ENCODE measurements at places on chromosomes 4 and X.
A peak's percentile ranks its signal among the peaks of the same experiment; 100 is the strongest.

DNA sequence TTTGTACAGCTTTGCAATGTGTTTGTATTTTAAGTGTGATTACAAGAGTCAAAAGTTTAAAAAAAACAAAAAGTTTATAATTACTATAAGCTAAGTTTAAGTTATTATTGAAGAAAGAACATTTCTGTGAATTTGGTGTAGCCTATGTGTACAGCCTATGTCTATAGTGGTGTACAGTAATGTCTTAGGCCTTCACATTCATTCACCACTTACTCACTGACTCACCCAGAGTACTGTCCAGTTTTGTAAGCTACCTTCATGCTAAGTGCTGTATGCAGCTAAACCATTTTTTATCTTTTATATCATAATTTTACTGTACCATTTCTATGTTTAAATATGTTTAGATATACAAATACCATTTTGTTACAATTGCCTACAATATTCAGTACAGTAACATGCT is 182.3 kb downstream of the RPA4 start:
- peak; percentile 36 for DNase-seq

DNA sequence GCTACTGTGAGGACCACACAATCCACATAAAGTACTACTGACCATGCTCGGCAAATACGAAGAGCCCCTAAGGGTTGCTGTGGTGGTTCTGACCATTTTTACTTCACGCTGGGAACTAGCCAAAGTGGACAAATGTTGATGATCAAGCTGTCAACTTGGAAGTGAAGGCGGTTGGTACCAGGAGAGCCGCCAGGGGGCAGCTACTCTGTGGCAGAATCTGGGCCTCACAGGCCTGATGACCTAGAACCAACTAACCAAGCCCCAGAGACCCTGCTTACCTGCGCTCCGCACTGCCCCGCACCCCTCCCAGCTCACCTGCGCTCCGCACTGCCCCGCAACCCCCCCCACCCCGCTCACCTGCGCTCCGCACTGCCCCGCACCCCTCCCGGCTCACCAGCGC is 5.6 kb downstream of the GAK start:
- DNase-seq = no peak

GRCh38 chrX:73401591-73402266 is 45.1 kb upstream of the CDX4 start:
- DNase-seq = no peak

DNA sequence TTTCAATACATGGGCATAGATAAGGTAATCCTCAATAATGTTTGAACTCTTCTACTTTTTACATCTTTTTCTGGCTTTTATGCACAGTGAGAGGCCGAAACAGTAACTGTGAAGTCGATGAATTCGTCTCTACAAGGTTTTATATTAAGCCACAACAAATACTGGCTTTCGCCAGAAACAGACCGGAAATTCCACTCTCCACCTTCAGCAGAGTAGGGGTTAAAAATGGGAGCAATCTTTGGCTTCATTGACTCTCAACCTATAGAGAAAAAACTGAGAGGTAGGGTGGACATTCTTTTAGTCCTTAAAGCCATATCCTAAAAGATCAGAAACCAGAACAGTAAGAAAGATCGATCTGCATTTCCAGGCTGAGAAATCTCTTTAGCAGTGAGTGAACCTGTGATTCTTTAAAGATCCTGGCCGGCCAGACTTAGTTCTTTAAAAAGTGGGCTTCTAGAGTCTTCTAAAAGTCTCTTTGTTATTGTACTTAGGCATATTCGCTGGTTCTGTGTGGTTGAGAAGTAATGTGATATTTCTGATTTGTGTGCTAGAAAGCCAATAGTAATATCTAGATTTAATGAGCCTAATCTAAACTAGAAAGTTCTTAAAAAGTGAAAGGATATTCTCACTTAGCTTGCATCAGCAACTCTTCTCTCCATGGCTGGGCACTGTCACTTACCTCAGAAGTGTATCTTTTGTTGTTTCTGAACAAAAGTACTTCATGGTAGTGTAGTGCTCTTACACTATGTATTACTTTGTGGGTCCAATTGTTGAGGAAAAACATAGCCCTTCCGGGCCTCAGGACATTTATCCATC is 2.0 kb downstream of the HSPA4L start:
- no peak for DNase-seq

GRCh38 chr4:152590179-152591031 is 54.5 kb upstream of the FBXW7 start:
- peak; percentile 98 for DNase-seq

- no peak for DNase-seq
These were observed 23.8 kb downstream of the SH3RF1 start for GRCh38 chr4:169246957-169247396.

GRCh38 chr4:98661371-98662054 is 3.1 kb upstream of the TSPAN5 start:
- peak; percentile 52 for DNase-seq

- no peak for DNase-seq
These were observed 113.8 kb downstream of the ADRA2C start for GRCh38 chr4:3879681-3880614.

DNA sequence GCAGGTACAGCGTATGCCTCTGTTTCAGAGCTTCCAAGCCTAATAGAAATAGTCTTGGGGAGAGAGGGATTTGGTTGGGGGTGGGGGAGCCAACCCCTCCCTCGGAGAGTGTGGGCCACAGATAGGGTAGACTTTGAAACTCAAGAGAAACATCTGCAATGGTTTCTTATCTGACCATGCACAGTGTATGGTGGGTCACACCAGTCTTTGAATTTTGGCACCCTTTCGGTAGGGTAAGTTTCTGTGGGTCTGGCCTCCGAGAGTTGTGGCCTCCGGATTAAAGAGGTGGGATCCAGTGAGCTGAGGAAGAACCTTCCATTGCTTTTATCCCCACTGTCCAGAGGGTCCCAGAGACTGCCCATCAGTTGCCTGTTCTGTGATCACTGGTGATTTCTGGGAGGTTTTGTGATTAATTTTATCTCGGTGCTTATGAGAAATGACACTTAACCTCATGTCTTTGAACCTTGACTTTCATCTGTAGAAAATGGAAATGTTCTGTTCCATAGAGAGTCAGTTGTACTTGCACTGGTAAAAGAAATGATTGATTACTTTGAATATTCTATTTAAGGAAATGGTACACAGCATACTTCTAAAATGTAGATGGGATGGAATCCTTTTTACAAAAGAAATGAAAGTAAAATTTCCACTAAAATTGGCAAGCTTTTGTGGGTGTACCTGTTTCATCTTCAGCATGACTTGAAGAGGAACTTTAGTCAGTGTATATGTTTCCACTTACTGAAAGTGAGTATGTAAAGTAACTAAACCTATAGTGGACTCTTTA is 62.7 kb downstream of the TMEM131L start:
- DNase-seq = no peak

Measured in iris pigment epithelial cell (primary cell).